CD4-positive, alpha-beta T cell treated with Interleukin-2 at 100 ng/mL for 4 hours (primary cell): ENCODE measurements at places on chromosomes 2 and 18.
A peak's percentile ranks its signal among the peaks of the same experiment; 100 is the strongest.

DNA sequence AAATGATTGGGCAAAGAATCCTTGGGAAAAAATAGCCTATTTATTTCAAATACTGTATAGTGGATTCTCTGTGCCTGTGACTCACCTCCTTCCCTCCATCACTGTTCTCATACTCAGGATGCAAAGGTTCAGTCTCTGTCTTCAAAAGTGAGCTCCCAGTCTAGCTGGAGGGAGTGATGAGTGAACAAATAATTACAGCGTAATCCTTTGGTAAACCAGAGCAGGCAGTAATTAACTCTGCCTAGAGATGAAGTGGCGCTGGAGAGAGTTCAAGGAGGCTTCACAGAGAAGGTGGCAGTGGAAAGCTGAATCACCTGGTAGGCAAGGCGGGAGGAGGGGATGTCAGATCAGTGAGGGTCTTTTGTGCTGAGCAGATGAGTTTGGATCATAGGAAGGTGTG is 6.5 kb downstream of the DGUOK start:
- no peak for DNase-seq

- no peak for DNase-seq
These were observed 58.3 kb downstream of the FBXO36 start for GRCh38 chr2:229980431-229981184.

GRCh38 chr2:161243905-161244304 is 64.3 kb upstream of the PSMD14 start:
- no peak for DNase-seq

GRCh38 chr18:35856178-35856577 is 116.3 kb upstream of the RMP24 start:
- no peak for DNase-seq

GRCh38 chr2:63093502-63093901 is 42.9 kb downstream of the OTX1 start:
- DNase-seq: no peak

DNA sequence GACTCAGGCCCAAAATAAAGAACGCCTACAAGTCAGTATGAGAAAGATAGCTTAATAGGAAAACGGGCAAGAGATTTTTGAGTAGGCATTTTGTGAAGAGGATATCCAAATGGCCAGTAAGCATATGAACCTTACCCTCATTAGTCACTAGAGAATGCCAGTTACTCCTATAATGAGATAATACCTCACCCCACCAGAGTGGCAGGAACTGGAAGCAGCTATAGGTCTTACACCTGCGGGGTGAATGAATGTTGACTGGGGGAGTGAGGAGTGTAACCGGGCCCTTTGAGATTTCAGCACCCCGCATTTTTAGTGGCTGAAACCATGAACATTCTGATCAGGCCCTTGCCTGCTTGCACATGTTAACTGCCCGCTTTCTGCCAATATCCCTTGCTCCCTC is 7.5 kb upstream of the PTPN2 start:
- DNase-seq: no peak

- DNase-seq: no peak
These were observed 65.2 kb downstream of the C2orf76 start for GRCh38 chr2:119301413-119301812.

DNA sequence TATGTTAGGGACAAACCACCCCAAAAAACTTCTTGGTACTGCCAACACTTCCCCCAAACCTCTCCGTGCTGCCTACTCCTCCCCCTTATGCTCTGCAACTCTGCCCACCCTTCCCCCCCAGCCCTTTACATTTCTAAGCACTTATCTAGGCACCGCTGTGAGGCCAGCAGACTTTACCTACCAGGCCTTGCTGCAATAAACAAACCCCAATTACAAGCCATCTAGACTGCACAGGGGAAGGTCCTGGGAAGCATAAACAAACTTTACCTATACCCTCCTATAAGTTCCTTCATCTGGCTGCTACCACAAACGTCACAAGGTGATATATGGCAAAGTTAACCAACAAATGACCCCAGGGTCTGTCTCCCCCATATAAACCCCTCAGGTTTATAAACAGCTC is 259.4 kb upstream of the GULP1 start:
- DNase-seq: no peak

DNA sequence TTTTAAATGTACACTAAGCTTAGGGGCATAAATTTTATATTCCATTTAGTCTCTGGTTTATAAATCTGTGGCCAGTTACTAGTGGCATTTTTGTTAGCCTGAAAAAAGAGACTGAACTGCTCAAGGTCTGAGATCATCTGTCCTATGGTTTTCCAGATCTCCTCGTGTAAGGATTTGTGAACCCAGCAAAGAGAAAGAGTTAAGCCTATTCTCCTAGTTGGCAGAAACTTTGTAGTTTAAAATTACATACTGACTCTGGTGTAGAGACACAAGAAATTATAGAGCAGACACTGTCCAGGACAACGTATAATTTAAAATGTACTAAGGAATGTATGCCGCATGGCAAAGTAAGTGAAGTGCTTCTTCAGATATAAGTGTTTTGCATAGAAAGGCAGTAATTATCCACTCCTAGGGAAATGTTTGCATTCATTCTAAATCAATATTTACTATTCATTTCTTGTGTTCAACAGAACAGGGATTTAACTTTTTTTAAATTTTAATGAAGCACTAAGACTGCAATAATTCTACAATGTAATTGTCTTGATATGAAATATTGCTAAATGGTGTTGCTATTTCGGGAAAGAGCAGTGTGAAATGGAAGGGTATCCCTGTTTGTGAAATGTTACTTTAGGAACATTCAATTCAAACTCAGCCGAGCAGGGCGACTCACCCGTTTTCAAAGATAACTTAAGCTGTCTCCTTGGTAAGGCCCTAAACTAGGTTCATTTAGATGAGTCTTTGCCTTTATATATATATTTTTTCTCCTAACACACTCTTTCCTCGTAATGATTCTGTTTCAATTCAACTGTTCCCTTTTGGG is 508.4 kb upstream of the ZEB2 start:
- DNase-seq: no peak

DNA sequence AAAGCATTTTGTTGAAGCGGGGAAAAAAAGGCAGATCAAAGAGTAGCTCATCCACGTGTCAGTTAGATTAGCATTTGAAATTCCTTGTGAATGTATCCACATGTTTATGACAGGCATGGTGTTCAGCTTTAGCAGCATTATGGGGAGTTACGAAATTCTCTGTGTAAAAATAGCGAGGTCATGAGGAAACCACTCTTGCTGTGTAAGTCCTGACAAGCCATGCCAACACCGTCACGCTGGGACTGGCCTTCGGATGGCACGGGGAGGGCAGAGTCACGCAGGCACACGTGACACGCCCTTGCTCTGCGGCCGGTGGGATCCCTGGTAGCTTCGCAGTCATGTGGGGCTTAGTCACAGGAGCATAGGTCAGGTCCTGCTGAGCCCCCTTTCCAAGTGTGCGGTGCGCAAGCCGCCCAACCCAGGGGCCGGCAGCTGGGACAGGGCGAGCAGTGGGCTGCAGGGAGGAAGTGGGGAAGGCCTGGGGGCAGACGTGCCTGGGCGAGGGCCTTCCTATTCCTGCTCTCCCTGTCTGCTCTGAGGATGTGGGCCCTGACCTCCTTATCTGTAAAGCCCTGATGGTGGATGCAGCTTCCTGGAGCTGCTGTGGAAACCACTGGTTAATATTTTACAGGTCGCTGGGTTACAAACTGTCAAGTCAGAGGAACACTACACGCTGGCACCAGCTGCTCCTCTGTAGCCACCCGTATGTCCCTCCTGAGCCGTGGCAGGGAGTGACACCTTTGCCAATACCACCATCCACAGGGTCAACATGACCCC is 18.0 kb downstream of the MBP start:
- DNase-seq: no peak

GRCh38 chr2:67164771-67165522 is 232.2 kb upstream of the ETAA1 start:
- no peak for DNase-seq

DNA sequence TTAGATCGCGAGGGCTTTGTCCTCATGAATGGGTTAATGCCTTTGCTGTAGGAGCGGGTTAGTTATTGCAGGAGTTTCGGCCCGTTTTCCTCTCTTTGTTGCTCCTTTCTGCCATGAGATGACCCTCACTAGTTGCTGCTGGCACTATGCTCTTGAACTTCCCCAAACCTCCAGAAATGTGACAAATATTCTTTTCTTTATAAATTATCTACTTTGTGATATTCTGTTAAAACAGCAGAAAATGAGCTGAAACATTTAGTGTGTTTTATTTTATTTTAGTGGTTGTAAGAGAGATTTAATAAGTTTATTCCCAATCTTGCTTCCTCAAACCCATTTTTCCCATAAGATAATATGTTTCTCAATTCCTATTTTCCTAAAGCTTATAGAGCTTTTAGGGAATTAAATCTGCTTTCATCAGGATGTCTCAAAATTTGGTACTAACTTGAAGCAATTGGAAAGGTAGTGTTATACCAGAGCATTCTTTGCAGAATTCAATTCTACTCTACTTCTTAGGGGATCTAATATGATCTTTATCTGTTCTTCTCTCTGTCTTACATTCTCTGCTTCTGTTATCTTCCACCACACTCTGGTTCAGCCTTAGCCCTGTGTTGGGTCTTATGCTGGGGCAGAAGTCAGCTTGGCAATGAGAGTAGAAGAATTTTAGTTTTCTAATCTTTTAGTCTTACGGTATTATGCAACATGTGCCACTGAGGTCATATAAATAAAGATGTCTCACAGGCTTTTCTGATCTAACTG is 23.1 kb downstream of the DDX1 start:
- DNase-seq: no peak

- peak; percentile 5 for DNase-seq
These were observed 681.3 kb downstream of the ADCYAP1 start for GRCh38 chr18:1585881-1586488.

DNA sequence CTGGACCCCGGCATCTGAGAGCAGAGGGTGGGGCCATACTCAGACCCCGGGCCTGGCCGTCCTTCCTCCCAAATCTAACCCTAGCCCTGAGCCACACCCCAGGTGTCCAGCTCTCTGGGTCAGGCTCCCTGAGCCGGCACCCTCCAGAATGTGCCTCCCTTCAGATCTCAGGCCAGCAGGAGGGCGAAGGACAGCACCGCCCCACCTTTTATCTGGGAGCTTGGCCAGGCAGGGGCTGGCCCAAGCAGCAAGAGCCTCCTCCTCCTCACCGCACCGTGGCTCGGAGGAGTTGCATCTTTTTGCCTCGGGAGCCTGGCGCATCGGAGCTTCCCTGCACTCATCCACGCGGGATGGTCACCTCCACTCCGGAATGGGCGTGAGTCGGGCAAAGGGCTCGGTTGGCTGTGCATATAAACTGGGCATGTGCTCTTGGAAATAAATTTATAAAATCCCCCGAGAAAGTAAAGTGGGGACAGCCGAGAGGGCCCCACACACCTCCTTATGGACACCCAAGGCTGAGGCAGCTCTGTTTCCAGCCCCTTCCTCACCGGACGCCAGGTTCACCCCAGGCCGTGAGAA is 69.1 kb upstream of the CTDP1 start:
- DNase-seq: no peak

DNA sequence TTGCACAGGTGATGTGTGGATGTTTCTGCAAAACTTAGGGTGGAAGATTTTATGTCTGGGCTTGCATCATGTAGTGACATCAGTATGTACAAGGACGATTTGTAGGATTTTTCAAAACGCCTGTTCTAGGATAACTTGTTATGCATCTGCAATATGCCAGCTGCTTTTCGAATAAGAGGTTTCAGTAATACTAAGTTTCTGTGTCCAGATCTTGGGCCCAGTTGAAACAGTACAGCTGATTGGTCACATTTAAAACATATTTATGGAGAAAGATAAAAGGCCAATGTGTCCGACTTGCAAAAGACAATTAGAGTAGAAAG is 1.2 kb downstream of the PTPN4 start:
- no peak for DNase-seq

GRCh38 chr18:46393961-46394360 is 263.1 kb downstream of the LOXHD1 start:
- no peak for DNase-seq

GRCh38 chr18:77052297-77052982 is 80.1 kb downstream of the MBP start:
- no peak for DNase-seq

DNA sequence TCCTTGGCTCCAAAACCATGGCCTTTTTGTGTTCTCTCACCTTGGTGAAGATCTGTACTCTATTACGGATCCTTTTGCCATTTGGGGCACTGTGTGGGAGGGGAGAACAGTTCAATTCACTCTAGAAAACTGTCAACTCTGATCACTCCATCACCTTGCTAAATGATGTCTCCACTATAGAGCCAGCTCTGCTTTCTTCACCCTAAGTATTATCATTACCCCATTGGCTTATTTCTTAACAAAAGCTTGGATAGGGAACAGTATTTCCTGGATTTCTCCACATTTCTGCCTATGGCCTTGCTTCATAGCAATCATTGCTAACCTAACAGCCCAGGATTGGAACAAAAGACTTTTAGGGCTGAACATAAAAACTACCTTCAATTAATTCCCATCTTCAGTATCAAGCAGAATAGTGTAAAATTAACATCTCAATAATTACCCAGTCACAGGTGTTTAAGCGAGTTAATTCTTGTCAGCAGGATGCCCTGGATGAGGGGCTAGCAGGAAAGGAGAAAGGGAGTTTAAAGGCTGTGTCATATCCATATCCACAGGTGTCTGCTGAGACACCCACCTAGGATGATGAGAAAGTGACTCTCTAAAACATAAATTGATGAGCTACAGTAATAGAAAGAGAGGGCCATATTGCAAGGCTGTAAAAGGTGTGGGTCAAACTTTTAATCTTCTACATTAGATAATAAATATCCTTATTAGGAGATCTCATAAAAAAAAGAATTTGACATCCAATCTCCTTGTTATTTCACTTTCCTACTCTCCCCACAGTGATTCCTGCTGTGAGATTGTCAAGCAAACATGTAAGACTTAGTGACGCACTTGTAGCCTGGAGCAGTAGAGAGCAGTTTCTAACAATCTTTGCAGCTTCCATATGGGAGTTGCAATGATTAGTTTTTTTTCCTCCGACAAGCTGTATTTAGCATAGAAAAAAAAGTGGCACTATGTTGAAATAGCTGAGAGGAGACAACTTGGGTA is 589.5 kb upstream of the NXPH2 start:
- DNase-seq: no peak

DNA sequence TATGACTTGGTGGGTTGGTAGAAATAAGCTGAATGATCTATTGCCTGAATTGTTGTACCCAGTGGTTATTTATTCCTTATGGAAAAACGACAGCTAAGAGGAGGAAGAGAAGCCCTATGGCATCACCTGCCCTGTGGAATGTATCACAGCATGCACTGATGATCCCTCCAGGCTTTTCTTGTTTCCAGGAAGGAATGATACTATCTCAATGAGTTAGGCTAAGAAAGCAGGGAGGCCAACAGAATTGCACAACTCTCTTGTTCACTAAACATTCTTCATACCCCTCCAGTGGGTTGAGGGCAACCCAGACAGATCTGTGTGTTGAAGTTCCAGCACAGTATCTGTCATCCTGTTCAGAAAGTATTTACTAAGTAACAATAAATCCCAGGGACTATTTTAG is 1001.7 kb upstream of the GYPC start:
- no peak for DNase-seq
